Stimulated activated CD8-positive, alpha-beta memory T cell treated with anti-CD3 and anti-CD28 coated beads, Interleukin-2, amount 100 ng/mL, for 1 hour (primary cell): ENCODE measurements at places on chromosomes 7 and 10.

DNA sequence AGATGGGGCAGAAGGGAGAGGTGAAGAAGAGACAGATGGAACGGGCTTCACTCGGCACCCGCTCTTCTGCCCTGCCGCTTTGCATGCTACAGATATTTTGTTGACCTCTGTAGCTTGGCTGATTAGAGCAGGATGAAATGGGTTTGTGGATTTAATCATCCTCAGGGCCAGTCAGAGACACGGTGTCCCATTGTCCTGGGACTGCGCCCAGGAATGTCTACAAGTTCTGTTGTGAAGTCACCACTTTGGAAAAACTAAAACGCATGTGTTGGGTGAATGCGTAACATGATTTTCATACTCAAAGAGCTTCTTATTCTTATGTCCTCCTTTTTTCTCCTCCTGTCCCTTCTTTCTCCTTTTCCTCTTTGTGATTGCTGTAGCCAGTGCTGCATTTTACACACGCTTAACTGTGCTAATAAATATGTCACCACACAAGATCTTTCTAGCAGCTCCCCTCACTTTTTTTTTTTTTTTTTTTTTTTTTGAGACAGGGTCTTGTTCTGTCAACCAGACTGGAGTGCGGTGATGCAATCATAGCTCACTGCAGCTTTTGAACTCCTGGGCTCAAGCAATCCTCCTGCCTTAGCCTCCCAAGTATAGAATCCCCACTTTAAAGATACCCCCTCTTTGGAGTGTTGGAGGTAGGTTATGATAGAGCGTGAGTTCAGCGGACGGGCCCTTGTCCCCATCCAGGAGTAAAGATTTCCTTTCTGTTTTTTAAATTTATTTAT lies 3.4 kb downstream of the CPA4 start:
- no peak for DNase-seq

DNA sequence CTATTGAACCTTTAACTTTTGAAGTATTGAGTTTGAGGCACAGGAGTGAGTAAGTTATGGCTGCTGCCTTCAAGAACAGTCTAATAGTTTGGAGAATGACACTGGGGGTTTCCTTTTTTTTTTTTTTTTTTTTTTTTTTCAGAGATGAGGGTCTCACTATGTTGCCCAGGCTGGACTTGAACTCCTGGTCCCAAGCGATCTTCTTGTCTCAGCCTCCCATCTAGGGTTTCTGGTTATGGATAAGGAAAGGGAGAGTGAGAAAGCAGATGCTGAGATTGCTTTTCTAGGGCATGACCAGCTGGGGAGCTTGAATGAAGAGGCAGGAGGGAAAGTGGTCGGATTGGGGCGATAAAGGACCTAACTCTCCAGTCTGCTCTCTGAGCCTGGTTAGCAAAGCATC lies 59.9 kb upstream of the BTRC start:
- no peak for DNase-seq

DNA sequence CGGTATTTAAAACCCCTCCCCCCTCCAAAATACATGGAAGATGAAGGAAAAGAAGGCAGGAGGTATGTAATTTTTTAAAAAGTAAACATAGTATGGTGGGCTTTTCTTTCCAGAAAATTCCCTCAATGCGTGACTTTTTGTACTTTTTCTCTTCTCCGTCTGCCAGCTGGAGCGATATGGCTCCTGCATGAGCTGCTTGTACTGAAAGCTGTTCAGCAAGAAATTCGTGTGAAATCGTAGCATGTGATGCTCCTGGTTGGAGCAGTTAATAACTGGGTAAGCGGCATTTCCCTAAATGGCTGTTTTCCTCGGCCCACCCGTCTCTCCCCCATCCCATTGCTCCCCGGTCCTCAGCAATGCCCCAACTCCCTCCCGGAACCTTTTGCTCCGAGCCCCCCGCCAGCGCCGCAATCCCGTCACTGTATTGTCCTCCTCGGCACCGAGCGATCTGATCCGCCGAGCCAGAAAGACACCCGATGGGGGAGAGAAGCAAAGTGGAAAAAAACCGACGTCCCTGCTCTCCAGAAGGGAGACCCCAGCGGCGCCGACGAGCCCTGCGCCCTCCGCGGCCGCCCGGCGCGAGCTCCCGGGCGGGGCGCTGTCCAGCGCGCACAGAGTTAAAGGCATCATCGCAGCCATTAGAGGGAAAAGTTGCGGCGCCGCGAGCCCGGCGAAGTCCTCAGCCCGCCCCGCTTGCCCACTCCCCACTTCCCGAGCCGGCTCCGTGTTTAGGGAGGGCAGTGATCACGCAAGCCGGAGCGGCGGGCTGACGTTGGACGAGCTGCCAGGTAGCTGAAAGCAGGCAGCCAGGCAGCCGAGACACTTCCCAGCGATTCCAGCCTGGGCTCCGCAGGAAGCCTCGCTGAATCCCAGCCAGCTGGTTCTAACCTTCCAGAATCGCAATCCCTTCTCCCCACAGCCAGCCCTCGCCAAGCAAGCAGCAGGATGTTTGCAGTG lies at the start of gene VSTM2A:
TSS of gene VSTM2A (plus strand) at position 707 of the 957 bp plus-strand sequence. CDS start 356 bp downstream, outside the sequence.
- DNase-seq = no peak

- no peak for DNase-seq
These were observed 34.4 kb downstream of the COL13A1 start for GRCh38 chr10:69835875-69836730.

GRCh38 chr7:7681191-7681935 lies 37.0 kb downstream of the RPA3 start:
- no peak for DNase-seq

- no peak for DNase-seq
These were observed 119.3 kb upstream of the TCERG1L start for GRCh38 chr10:131430716-131431412.

- DNase-seq = no peak
These were observed 38.4 kb downstream of the ANK3 start for GRCh38 chr10:60351191-60351853.

DNA sequence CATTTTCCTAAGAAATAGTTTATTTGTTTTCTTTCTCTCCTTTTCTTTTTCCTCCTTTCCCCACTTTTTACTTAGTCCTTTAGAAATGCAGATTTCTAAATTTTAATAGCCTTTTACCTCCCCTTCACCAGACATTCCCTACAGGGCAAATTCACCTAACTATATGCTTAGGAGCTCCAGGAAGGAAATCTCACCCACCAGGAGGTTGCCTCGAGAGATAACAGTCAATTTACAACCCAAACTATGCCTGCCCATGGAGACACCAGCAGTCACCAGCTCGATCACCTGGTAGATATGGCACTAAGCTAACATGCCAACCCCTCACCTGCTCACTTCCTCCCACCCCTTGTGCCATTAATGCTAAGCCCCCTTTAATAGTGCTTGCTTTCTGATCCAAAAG lies 25.2 kb upstream of the CREB3L2 start:
- no peak for DNase-seq

- no peak for DNase-seq
These were observed 3.9 kb upstream of the EPC1 start for GRCh38 chr10:32350811-32351350.

DNA sequence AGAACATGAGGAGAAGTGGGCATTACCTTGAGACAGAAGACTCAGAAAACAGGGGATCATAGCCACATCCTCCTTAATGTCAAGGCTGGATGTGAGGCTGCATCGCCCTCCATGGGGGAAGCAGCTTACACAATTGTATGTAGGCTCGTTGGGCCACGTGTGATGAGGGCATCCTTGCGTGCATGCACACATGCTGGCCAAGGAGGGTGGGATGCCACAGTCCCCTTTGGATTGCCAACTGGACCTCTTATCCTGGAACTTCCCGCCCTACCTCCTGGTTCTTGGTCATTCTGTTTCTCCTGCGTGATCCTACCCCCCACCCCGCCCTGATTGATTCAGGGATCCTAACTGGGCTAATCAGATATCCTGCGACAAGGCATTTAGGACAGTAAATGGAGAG lies 102.0 kb downstream of the PRKAG2 start:
- no peak for DNase-seq

DNA sequence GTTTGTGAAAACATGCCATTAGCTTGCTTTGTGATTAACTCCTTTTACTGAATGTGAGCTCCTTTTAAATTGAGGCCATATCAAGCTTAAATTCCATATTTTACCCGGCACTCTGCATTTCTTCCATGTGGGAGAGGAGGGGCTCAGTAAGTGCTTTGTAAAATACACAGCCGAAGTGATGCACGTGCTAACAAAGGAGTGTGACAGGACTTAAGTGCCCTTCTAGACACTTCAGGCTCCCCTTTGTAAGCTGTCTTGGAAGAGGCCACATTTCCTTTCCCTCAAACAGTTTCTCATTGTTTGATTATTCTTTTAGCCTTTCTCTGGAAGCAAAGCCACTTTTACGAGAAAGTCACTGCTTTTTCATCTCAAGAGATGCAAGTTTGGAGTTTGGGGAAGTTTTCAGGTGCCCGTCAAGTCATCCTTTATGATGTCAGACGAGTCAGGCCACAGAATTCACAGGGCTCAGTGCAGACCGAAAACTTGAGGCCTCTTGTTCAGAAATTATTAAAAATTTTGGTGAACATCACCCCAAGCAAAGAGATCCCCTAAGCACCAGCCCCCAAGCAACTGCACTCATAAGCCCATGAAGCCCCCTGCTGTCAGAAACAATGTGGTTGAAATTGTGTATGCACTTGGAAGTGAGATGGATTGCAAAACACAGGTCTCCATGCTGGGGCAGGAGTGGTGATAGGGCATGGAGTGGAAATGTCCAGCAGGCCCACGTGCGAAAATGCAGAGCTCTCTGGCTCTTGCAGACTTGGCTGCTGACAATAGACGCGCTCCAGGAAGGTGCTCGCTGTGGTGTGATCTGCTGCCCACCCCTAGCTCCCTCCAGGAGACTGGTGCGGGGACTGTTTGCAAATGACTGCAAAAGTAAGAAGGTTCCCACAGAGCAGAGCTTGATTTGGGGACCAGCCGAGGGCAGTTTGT lies 11.5 kb downstream of the IKZF1 start:
- no peak for DNase-seq

DNA sequence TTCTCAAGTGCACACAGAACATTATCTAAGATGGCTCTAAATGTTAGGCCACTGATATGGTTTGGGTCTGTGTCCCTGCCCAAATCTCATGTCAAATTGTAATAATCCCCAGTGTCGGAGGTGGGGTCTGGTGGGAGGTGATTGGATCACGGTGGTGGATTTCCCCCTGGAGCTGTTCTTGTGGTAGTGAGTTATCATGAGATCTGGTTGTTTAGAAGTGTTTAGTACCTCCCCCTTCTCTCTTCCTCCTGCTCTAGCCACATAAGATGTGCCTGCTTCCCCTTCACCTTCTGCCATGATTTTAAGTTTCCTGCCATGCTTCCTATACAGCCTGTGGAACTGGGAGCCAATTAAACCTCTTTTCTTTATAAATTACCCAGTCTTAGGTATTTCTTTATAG lies 11.2 kb upstream of the GSTK1 start:
- no peak for DNase-seq

DNA sequence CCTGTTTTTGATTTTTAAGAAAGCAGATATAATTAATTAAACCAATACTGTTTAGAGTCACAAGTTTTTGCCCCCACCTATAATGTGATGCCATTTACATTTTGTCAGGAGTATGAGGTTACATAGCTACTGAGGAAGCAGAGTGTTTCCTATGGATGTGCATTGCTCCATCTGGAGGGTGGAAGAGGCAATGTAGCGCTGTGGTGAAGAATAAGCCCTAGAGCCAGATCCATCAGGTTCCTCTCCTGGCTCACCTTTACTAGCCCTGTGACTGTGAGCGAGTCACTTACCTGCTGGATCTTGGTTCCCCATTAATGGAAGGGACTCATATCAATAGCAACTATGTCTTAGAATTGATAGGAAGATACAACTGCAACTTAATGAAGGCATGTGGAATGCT lies 216.0 kb downstream of the GPAM start:
- DNase-seq = no peak

- no peak for DNase-seq
These were observed 349.7 kb upstream of the NRP1 start for GRCh38 chr10:33684211-33684611.

DNA sequence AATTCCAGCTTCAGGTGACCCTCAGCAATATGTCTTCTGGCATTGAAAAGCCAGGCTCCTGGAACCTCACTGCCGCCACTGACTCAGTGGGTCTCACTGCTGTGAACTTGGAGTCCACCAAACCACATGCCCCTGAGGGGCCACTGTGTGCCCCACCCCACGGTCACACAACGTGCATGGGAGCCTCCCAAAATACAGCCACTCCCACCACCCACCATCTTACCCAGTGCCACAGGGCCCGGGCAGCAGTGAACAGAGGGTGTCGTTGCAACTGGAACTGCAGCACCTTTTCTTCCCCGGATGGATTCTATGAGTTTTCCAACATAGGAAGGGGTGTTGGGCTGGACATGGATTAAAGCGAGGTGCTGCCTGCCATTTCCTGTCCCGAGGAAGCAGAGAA lies 60.1 kb downstream of the ASB13 start:
- DNase-seq = no peak

- no peak for DNase-seq
These were observed 227.4 kb upstream of the KAT6B start for GRCh38 chr10:74598891-74599566.

DNA sequence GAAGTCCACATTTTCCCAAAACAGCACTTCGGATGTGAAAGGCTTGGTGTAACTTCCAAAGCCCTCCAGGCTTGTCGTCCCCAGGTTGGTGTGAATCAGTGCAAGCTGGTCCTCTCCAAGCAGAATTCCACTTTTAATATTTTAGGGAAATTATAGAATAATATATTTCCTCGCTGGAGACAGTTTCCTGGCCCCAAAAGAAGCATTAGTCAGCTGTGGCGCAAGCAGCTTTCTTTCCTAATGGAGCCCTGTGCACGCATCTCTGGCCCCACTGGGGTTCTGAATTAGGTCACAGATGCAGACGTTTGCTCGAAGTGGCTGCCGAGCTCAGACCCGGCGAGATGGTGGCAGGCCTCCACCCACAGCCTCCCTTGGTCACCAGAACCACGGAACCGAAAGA lies 33.3 kb upstream of the MNX1 start:
- no peak for DNase-seq

DNA sequence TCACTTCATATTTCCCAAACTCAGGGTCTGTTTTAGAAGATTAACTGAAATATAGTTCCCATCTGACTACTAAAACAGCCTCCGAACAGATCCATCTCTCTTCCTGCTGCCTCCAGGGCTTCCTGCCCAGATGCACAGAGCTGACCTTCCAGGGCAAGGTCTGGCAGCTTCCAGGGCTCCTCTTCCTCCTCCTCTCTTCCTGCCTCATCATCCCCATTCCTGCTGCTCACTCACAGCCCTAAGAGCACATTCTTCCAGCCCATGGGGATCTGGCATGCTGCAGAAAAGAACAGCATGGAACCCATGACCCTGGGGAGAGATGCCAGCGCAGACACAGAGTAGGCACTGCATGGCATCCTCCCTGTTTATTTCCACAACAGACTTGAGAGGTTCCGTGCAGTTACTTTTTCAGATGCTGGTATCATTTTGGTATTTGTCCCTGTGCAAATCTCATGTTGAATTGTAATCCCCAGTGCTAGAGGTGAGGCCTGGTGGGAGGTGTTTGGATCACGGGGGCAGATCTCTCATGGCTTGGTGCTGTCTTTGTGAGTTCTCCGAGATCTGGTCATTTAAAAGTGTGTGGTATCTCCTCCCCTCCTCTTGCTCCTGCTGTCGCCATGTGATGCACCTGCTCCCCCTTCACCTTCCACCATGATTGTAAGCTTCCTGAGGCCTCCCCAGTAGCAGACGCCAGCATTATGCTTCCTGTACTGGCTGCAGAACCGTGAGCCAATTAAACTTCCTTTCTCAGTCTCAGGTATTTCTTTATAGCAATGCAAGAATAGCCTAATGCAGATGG lies 4.4 kb downstream of the PKD1L1 start:
- no peak for DNase-seq
